KG1 (cell line): ENCODE measurements at places on chromosomes 7 and 10.

GRCh38 chr7:101420436-101420835, 57.8 kb downstream of the COL26A1 start:
- DNase-seq = no peak

DNA sequence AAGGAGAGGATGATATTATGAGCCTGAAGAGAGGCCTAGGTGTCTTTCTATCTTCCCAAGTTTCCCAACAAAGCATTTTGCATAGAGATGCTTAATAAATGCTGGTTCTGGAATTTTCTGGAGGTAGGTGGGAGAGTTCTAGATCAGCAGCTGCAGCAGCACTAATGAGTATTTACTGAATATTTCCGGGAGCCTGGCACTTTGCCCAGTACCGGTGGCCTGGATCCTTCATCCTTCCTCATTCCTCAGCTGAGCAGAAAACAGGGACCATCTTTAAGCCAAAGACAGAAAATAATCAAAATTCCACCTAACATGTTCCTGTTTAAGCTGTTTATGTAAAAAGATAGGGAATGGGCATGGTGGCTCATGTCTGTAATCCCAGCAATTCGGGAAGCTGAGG, 813.2 kb upstream of the AUTS2 start:
- no peak for DNase-seq

DNA sequence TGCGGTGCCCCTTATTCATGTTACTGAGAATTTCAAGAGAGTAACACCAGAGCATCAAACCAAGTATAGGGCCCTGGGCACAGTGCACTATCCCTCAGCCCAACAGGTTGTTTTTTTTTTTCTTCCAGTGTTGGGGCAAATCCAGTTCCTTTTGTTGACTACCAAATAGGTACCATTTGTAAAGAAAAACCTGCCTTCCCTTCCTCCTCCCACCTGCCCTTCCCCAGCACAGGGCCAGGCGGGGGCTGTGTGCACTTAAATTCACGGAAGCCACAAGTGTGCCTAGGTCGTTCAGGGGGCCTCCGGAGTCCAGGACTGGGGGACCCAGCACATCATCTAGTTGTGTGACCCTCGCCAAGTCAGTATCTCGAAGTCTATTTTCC, 595 bp upstream of the SFXN4 start:
- no peak for DNase-seq

- no peak for DNase-seq
Observed at GRCh38 chr7:50650057-50650664, 85.0 kb upstream of the DDC start.

DNA sequence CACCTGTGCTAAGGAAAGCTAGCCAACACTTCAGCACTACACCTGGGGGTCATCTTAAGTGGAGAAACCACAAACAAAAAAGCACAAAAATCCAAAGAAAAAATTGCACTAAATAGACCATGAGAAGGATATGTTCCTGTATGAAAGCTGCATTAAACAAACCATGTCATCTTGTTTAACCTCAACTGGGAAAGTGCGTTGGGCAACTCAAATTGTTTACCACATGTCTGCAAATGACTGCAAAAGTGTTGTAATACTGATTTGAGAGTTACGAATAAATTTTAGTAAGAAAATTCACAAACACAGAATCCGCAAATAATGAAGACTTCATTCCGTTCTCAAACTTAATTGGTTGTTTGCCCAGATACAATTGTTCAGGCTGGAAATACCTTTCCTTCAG, 111.9 kb upstream of the EGFR start:
- no peak for DNase-seq

DNA sequence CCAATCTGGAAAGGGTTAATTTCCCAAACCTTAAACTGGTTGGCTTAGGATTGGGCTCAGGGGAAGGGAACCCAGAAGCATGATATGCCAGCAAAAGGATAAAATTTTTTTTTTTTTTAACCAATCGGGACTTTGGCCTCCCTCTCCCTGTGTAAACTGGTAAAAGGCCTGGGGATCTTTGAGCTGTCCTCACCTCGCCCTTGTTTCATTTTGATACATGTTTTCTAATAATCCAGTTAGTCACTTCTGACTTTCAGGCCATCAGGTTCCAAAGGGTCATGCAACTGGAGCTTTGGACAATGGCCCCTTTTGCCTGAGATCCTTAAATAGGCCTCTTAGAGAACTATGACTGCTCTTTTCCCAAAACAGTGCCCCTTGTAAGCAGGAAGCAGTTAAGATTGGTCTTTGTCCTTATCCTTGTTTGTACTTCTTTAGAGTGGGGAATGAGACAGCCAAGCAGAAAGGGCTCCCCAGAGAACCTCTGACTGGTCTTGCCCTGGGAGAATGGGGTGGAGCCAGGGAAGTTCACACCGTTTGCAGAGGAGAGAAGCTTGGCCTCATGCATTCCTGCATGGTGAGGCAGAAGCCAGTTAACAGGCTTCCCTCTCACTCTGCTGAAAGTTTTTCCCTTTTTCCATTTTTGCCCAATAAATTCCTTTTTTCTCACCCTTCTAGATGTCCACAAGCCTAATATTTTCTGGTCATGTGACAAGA, 424.2 kb upstream of the CNTNAP2 start:
- no peak for DNase-seq

- DNase-seq = no peak
Observed at GRCh38 chr10:48444861-48445841, 138.7 kb downstream of the MAPK8 start.

- DNase-seq = peak; percentile 15
Observed at GRCh38 chr10:91798649-91799611, 704 bp downstream of the TNKS2 start.

- DNase-seq = no peak
Observed at GRCh38 chr7:95560674-95561073, 35.6 kb downstream of the PDK4 start.

DNA sequence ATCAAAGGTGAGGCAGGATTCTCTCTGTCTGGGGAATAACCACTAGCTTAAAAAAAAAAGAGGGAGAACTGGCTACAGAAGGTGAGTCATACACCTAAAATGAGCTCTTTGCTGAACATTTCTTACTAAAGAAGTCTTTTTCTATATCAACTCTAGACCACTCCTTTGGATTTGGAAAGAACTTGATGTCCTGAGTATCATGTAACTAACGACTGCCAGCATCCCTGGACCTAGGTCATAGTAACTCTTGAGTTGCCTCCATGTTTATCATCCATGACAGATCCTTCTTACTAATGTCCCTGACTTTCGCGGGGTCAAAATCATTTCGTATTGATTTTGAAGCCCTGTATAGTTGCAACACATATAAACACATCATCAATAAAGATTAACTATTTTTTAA, 89.1 kb downstream of the CNOT4 start:
- no peak for DNase-seq

DNA sequence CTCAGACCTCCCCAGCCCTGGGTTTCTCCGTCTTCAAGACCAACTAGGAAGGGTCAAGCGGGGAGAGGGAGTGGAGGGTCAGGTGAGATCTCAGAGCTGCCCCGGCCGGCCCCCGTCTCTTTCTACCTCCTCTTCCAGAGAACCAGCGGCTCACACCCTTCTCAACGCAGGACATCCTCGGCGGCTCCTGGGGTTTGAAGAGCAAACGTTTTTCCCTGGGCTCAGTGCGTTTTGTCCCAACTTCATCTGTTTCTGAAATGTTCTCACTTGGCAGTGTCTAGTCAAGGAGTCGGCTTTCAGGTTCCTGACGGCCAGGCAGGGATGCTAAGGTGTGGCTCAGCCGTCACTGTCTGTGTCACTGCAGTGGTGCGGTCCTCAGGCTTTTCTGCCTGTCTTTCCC, 416.4 kb upstream of the FOXK1 start:
- no peak for DNase-seq

- no peak for DNase-seq
Observed at GRCh38 chr7:122137251-122138077, 6.6 kb downstream of the AASS start.

- DNase-seq = no peak
Observed at GRCh38 chr7:69839782-69840181, 241.5 kb downstream of the AUTS2 start.

GRCh38 chr7:68417002-68417401, 1181.3 kb upstream of the AUTS2 start:
- no peak for DNase-seq

GRCh38 chr10:124739986-124740368, 4.2 kb downstream of the FAM53B start:
- no peak for DNase-seq

DNA sequence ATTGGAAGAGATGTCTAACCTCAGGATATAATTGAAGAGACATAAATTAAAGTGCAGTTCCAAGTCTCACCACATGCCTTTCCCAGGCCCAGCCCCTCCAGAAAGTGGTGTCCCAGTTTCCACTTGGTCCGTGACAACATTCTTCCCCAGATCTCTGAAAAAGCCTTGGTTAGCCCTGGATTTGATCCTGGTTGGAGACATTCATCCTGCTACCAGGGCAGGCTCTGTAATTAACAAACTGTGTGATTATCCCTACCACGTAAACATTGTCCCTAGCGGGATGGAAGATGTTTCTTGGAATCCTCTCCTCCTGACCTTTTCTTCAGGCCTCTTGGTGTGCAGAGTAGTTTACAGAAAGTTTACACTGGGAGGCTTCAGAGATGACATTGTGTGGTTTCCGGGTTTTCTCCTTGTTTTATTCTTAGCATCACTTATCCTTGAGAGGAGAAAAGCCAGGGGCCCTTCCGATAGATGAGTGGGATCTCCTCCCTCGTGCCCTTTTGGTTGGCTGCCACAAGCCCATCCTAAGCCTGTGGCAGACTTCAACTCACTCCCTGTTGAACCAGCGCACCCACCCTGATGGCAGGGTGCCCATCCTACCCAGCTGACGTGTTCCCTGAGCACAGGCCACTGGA, 83.8 kb downstream of the COL13A1 start:
- DNase-seq = no peak

GRCh38 chr10:91319336-91319735, 90.8 kb upstream of the HECTD2 start:
- no peak for DNase-seq

GRCh38 chr10:33817605-33818004, 483.1 kb upstream of the NRP1 start:
- DNase-seq = no peak

DNA sequence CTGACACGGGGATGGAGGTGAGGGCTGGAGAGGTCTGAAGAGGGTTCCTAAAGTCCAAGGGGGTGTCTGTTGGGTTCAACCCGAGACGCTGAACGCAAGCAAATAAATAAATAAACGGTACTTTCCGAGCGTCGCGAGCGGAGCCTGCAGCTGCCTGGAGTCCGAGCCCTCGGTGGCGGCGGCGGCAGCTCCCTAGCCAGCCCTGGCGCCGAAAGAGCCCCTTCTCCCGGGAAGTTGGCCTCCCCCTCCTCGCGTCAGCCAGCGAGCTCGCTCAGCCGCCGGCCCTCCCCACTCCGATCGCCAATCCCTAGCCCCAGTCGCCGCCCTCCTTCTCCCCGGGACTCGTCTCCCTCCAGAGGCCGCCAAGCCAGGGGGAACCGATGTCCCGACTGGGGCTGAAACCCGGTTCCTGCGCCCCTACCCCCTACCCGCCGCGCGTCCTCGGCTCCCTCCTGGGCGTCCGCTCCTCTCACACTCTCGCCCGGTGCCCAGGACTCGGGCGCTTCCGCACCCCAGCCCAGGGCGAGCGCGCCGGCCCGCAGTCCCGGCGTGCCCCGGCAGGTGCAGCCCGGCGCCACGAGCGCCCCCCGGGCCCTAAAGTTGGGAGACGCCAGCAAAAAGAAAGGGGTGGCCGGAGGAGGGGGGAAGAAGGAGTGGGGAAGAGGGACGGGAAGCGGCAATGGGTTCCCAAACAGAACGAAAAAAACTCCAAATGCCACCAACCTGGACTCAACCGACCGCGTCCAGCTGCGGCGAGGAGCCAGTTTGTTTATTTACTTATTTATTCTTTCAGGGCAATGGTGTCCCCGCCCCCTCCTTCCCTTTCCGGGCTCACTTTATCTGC, at the start of gene GFRA1:
Gene GFRA1 (minus strand): TSS at position 767 of the 844 bp plus-strand sequence. CDS start 1,177 bp downstream, outside the sequence.
- DNase-seq = no peak

DNA sequence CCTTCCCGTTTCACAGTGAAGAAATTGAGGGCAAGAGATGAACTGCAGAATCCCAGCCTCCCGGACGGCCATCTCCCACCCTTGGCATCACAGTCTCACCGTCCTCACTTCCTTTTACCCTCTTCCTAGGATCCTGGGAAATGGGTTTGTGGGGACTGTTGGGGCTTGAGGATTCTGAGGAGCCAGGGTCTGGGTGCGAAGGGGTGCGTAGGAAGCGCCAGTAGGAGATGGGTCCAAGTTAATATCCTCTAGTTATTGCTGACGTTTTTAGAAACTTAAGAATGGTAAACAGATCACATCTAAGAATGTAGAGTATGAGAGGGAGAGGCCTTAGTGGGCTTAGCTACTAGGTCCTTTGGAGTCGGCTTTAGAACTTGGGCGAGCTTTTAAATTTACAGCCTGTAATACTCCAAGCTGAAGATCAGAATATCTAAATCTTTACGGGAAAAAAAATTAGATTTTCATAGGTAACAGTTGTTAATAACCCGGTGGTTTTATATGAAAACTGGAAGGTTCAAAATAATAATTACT, 696 bp downstream of the MALSU1 start:
- DNase-seq = no peak

- DNase-seq = no peak
Observed at GRCh38 chr10:26787362-26787761, 73.4 kb downstream of the ABI1 start.

DNA sequence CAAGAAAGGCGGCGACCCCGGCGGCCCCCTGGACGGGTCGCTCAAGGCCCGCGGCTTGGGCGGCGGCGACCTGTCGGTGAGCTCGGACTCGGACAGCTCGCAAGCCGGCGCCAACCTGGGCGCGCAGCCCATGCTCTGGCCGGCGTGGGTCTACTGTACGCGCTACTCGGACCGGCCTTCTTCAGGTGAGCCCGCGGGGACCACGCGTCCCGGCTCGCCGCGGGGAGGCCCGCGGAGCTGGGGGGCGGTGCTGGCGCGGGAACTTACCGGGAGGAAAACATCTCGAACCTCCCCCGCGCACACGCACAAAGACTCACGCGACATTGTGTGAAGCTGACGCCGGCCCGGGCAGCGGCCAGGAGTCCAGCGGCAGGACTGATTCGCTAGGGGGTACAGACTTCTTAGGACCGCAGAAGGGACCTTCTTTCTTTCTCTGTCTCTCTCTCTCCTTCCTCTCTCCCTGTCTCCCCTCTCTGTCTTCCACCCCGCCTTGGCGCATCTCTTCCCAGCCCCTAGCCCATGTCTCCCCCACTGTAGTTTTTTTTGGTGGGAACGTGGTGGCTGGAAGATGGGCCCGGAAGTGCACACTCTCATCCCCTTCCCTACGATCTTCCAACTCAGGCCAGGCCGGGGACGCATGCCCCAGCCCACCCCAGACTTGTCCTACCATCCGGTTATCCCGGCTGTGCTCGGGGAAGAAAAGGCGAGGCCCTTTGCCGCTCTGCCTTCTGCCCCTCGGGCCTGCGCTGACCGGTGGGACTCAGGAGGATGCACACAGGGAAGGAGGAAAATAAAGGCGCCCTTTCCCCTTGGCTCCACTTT, 1.2 kb downstream of the EN2 start:
- no peak for DNase-seq
